ENCODE measurements at places on chromosomes 4 and X.

- peak; percentile 84 for DNase-seq
These were observed 547.5 kb downstream of the NLGN4X start for GRCh38 chrX:5681159-5681558.

DNA sequence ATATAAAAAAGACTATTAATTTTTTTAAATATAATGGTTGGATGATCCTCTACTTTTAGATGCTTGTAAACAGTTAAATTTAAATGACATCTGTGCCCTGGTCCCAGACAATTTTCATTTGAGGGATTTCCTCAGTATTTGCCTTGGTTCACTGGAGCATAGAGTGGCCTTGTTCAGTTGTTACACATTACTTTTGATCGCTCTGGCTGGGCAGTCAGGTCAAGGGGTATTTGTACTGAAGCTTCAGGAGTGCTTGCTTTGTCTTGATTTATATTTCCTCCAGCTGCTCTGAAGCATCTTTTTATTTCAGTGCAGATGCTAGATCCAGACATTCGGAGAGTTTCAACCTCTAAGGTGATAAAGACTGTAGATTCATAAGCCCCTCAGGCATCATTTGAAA, 50.0 kb downstream of the COMMD8 start:
- no peak for DNase-seq

- no peak for DNase-seq
These were observed 867.8 kb downstream of the CCSER1 start for GRCh38 chr4:90994851-90995574.

DNA sequence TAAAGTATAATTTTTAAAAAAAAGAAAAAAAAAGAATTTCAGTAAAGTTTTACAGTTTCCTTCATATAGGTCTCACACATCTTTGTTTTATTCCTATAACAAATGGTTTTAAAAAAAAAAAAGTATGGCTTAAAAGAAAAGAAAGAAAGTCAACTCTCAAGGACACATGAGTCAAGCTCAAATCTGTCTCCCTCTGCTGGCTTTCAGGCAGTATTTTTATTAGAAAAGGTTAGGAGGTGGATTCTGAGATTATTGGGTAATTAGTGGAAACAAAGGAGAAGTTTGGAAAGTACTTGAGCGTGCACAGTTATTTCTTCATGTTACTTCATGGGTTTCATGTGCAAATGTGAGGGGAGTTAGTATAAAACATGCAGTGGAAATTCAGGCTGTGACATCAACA, 36.6 kb upstream of the BTC start:
- DNase-seq, result peak; percentile 57

DNA sequence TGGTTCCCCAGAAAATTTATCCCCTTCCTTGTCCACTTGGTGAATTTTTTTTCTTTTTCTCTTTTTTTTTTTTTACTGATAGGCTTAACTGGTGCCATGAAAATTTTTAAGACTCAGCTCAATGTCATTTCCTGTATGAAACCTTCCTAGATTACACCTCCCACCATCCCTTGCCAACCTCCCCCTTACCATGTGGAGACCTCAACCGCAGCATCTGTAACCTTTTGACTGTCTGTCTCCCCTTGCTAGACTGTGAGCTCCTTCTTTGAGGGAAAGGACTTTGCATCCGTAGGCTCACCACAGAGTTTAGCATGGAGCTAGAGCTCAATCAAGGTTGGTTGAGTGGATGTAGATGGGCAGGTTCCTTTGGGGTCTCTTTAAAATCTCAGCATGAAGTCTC, 5.2 kb upstream of the PGRMC1 start:
- no peak for DNase-seq

- DNase-seq, result no peak
These were observed 70.8 kb downstream of the RGS12 start for GRCh38 chr4:3363411-3364141.

DNA sequence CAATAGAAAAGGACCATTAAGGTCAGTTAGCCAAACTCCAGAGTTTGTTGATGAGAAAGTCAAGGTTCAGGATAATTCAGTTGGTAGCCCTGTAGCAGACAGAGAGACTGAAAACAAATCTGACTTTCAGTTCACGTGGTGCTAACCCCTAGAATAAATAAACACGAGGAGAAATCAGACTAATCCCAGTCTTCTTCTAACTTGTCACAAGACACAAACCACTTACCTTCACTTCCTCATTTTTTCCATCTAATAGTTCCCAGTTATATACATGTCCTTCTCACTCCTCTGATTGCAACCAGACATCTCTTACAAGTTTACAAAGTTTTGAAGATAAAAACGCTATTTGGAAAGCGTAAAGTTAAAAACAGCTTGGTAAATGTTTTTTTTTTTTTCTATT, 7.7 kb downstream of the TLR7 start:
- DNase-seq, result no peak

DNA sequence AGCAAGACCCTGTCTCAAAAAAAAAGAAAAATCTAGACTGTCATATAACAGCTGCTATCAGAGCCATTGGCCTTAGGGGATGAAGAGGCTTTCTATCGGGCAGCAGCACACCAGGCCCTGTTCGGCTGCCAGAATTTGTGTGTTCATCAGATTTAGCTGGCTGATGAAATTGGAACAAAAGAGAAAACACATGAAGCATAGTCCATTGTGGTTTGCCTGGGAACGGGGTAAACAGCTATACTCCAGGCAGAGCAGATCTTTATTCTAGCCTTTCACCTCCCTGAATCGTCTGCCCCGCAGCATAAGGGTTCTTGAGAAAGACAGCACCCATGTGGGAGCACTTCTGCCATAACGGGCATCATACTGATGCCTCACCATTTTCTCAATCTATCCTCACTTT, 11.6 kb downstream of the TKTL1 start:
- DNase-seq, result no peak
